ENCODE measurements at places on chromosomes 4 and X. TPM values are rescaled to one million over a fixed set of nuclear protein-coding genes. Genes with fewer than 3 reads are reported as not detected.

DNA sequence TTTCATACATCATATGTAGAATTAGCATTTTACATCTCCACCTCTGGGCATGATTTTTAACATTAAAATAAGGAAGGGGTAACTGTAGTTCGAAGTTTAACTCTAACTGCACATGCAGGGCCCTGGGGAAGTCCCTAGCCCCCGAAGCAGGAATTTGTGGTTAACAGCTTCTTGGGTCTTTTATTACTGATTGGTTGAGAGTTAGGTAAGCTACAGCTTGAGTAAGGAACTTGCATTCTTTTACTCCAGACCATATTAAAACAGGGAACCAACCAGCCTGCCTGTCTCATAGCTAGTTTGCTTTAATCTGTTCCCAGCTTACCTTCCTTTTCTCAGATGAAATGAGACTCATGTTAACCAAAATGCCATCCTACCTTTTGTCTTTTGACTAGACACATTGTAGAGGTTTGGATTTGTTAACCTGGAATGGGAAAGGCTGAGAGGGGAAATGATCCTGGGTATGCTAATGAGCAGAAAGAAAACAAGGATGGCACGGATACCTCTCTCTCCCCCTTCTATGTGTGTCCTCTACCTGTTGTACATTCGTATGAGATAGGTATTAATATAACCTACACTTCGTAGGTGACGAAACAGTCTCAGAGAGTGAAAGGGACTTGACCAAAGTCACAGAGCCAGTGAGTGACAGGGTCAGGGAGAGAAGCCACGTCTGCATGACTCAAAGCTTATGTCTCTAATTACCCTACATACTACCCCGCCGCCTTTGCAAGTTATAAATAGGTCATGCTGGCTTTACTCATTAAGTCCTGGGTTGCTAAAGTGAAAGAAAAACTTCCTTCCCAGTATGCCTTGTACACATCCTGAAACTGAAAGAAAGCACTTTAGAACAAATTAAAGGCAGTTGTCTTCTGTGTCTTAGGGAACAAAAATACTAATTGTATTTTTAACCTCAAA is 119.5 kb upstream of the AFF2 start:
- no peaks in the 10 kb centered on the region for H3K4me1 ChIP-seq
- no peak overlapping the region for H3K4me3 ChIP-seq
- no peak overlapping the region for H3K27ac ChIP-seq
- no peak for DNase-seq
- no peaks in the 10 kb centered on the region for H3K27me3 ChIP-seq

- H3K4me1 ChIP-seq: no peaks in the 10 kb centered on the region
- no peak for DNase-seq
- H3K27me3 ChIP-seq: no peaks in the 10 kb centered on the region
Observed at GRCh38 chr4:87390551-87390890, 467 bp downstream of the HSD17B11 start.

DNA sequence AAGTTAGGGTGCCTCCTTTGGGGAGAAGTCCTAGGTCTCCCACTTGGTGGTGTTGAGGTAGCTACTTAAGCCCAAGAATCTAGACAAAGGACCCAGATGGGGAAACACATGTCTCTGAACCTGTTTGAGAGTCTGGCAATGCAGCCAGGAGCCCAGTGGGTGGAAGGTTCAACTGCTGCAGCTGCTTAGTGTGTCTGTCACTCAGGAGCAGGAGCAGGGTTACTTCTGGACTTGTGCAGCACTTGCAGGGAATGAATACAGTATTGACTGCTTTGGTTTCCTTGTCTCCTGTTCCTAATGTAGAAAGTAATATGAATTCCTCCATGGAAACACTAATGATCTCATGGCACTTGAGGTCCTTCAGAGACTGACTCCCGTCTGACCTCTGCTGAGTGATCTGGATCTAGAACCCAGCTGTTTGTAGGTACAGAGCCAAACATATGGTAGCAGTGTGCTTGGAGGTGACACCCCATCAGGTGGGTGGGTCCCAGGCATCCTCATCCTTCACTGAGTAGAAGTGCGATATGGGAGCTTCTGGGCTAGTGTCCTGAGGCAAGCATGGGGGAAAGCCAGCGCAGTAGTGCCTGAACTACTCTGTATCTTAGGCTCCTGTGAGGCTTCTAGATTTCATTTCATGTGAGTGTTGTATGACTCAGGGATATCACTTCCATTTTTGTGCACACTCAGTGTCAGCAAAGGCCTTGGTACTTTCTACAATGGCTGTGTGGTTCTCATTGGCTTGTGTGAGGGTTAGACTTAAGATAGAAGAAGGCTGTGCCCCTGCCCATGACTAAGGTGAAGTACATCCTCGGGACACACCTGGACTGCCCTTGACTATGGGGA is 85.0 kb upstream of the WDR1 start:
- H3K4me1 ChIP-seq: no peaks in the 10 kb centered on the region
- no peak for DNase-seq
- H3K27me3 ChIP-seq: no peaks in the 10 kb centered on the region
- H3K36me3 ChIP-seq: no peaks in the 10 kb centered on the region
- H3K27ac ChIP-seq: no peak overlapping the region

DNA sequence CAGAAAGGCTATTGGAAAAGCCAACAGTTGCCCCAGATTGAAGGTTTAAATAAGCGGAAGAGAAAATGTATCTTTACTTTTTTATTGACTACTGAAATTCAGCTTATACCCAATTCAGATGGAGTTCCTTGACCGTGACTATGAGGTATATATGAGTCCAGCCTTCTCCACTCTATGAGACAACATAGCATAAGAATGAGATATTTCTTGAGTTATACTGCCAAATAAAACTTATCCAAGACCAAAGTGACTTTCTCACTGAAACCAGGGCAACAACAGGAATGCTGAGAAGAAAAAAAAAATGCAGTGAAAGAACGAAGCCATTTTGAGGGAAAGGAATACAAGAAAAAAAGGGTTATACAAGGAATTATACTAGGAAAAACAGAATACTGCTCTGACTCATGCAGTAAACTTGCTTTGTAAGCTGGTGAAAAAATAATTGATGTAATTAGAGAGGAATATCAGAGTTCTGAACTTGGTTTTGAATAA is 16.3 kb upstream of the PDK3 start:
- no peak for DNase-seq
- H3K4me1 ChIP-seq: no peaks in the 10 kb centered on the region
- H3K36me3 ChIP-seq: no peaks in the 10 kb centered on the region
- no peaks in the 10 kb centered on the region for H3K27me3 ChIP-seq
- no peak overlapping the region for H3K4me3 ChIP-seq

FGF13 gene
- 2.1 TPM for total RNA-seq

WDFY3 gene
- 46.3 TPM for total RNA-seq

MAGEB2 gene
- not detected for total RNA-seq
